ENCODE measurements at places on chromosomes 13 and 19.
A peak's percentile ranks its signal among the peaks of the same experiment; 100 is the strongest.

GRCh38 chr13:44300895-44301638 is 72.6 kb upstream of the SERP2 start:
- DNase-seq: peak; percentile 11

DNA sequence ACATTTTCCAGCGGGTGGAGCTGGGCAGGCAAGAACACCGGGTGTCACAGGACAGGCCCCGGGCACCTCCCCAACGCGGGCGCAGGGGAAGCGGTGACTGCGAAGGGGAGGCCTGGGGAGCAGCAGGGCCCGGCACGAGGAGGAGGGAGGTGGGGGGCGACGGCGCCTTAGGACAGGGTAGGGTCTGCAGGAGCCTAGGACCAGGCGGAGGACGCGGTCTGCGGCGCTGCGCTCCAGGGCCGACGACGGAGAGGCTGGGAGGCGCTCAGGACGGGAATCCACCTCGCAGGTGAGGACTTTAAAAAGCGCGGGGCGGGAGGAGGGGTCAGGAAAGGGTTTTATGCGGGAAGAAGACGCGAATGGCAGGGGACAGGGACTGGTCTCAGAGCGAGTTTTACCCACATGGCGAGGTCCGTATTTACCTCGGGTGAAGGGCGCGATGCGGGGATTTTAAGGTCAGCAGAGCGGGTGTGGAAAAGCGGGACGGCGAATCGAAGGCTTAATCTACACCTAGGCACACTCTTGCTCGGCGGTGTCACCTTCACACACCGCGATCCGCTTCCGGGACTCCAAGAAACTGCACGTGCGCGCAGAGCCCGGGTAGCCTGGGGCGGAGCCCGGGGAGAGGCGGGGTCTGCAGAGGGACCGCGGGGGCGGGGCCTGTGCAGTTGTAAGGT is 13.5 kb downstream of the ERVV-2 start:
- no peak for DNase-seq

GRCh38 chr13:106450991-106451390 is 84.5 kb downstream of the EFNB2 start:
- DNase-seq: no peak

DNA sequence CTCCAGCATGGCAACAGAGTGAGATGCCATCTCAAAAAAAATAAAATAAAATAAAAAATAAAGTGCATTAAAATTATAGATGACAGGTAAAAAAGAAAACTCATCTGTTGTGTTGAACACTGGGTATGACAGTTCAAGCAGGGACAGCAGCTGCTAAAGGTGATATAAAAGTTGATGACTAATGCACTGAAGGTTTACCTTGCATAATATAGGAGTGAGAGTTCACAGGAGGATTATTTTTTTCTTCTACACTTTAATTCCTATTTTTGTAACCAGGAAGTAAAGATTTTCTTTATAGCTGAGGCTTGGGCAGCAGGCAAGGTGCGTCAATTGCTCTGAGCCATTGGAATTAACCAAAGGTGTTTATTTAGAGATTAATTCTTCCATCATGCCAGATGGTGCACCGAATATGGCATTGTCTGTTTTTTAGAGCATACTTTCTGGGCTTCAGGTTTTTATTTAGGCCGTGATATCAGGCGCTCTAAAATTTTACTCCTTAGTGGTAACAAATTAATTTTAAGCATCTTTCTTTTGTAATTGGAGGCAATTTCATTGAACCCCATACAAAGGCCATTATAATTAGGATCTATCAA is 337.0 kb upstream of the SLC10A2 start:
- no peak for DNase-seq

- no peak for DNase-seq
Observed at GRCh38 chr19:46944918-46945628, 74.6 kb upstream of the NPAS1 start.

- no peak for DNase-seq
Observed at GRCh38 chr13:59948686-59949085, 215.0 kb downstream of the DIAPH3 start.

- no peak for DNase-seq
Observed at GRCh38 chr19:41323430-41324125, 13.6 kb downstream of the CCDC97 start.

DNA sequence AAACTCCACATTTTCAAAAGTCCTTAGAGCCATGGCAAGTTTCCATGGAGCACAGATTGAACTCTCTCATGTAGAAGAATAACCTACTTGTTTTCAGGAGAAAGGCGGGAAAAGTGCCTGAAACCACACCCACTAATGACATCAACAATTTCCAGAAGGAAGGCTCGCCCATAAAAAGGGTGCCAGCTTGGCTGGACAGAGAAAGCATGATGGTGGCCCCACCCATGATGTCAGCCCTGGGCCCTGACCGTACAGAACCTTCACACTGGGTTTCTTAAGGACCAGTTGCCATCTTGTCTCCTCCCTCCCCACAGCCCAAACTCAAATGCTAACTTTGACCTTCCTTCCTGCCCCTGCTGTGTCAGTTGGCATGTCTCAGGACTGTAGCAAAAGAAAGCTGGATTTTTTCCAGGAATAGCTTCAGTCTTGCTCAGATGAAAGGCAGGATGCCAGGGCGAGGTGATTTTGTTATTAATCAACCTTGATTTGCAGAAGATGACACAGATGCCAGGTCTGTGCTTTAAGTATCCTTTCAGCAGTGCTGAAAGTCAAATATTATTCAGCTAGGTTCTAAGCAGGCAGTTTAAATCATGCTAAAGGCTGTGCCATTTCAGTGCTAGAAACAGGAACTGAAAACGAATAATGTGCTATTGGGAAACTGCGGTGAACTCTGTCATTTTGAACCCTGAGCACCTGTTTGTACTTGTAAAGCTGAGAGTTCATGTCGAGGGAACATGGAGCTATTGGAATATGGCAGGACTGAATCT is 89.5 kb upstream of the RFC3 start:
- DNase-seq: no peak

- no peak for DNase-seq
Observed at GRCh38 chr13:93603043-93603442, 376.4 kb downstream of the GPC6 start.

- DNase-seq: peak; percentile 96
Observed at GRCh38 chr19:19900729-19901444, at the start of gene ZNF93. ZNF93 (plus strand) TSS chr19:19900946; CDS start chr19:19901089, 143 bp downstream.

DNA sequence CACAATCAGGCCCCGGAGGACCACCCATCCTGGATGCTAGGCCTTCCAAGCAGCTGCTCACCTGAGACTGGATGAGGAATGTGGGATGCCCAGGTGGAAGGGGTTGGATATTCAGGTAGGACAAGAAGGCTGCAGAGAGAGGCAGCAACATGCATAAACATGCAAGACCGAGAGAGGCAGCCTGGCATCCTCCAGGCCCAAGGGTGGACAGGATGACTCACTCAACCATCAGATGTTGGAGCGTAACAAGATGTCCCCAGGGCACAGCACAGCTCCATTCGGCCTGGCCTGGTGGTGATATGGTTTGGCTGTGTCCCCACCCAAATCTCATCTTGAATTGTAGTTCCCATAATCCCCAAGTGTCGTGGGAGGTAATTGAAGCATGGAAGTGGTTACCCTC is 10.0 kb upstream of the CABP5 start:
- no peak for DNase-seq

- DNase-seq: peak; percentile 51
Observed at GRCh38 chr13:30394751-30395191, 27.5 kb upstream of the UBE2L5 start.

GRCh38 chr13:28325022-28325421 is 169.9 kb downstream of the FLT1 start:
- DNase-seq: no peak

- no peak for DNase-seq
Observed at GRCh38 chr13:89878904-89879303, 1468.6 kb upstream of the MIR17HG start.

- peak; percentile 93 for DNase-seq
Observed at GRCh38 chr19:39401549-39402345, 4.9 kb upstream of the ZFP36 start.

- DNase-seq: peak; percentile 8
Observed at GRCh38 chr19:7970716-7971448, 27.4 kb upstream of the TIMM44 start.

DNA sequence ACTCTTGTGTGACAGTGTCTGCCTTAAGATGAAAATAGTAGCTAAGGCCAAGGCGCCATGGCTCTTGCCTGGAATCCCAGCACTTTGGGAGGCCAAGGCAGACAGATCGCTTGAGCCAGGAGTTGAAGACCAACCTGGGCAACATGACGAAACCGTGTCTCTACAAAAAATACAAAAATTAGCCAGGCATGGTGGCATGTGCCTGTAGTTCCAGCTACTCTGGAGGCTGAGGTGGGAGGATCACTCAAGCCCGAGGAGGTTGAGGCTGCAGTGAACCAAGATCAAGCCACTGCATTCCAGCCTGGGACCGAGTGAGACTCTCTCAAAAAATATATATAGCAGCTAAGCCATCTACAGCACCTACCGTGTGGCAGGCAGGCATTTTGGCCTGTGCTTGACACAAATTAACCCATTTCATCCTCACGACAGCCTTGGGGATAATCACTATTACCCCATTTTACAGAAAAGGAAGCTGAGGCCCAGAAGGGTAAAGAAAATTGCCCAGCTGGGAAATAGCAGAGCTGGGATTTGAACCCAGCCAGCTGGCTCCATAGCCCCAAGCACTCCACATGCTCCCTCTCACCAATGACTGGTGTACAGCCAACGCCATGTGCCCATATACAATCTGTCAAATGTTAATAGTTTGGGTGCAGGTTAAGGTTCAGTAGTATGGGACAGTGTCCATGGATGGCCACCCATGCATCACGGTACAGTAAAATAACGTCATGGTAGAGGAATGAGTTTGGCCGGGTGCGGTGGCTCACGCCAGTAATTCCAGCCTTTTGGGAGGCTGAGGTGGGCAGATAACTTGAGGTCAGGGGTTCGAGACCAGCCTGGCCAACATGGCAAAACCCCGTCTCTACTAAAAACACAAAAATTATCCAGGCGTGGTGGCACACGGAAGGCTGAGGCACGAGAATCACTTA is 3.1 kb downstream of the SLC1A5 start:
- DNase-seq: no peak

DNA sequence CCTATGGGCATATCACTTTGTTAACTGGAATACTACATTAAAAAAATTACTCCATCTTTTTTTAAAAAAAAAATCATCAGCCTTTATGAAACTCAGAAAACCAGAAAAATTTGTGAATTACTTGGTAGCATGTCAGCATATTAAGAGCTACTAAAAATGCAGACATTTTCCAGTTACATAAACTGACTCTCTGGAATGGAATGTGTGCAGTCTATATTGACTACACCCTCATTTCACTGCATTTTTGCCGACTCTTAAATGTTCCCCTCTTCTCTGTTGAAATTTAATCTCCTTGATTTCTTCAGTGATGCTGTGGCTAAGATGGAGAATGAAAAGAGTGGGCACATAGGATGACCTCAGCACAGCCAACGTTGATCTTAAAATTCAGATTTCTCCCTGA is 393.8 kb downstream of the ITGBL1 start:
- DNase-seq: no peak

DNA sequence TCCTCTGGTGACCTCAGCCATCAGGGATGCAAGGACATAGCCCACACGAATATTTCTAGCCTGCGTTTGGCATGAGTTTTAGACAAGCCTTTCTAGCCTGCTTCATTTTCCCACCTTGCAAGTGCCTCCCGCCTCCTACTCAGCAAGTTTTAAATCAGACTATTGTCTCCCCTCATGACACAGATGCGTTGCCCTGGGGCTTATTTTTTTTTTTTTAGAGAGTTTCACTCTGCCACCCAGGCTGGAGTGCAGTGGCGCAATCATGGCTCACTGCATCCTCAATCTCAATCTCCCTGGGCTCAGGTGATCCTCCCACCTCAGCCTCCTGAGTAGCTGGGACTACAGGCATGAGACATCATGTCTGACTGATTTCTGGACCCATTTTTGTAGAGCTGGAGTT is 14.6 kb downstream of the GJB2 start:
- DNase-seq: no peak

DNA sequence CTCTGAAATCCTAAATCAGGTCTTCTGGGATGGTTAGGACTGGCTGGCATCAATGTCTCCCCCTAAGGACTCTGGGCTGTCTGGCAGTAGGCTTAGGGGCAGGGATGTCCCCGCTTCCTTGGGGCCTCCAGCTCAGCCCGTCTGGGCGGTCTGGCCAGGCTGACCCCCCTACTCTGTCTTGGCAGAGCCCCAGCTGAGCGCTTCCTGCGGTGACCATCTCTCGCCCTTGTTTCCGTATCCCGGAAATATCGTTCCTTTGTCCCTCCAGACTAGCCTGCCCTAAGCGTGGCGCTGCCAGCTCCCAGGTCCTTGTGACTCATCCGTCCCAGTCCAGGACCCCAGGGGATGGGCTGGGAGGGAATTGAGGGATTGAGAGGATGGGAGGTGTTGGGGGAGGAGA is 11.3 kb downstream of the GTPBP3 start:
- no peak for DNase-seq

DNA sequence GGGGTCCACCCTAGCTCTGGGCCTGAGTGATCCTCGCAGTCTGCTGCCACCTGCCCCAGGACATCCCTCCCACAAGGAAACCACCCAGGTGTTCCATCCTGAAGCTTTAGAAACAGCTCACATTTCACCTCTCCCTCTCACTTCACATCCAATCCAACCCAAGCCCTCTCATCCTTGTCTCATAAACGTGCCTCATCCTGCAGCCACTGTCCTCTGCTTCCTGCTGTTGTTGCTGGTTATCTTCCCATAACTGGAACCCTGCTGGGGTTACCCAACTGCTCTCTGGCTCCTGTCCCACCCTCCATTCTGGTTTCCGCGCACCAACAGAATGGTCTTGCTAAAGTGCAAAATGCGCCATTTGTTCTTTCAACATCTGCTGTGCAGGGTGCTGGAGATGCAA is 59.7 kb upstream of the MTIF3 start:
- DNase-seq: no peak

DNA sequence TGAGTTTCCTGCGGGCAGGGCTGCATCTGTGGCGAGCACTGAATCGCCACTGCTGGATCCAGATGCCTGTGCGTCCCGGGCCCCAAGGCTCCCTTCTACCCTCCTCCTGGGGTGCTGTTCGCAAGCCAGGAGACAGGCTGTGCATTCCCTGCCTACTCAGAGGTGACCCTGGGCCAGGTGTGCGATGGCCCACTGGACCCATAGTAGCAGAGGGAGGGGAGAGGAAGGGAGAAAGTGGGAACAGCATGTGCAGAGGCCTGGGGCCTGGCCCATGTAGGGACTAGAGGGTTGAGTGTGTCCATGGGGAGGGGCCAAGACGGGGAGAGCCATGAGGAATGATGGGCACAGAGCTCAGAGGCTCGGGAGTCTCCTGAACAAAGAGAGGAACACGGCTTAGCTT is 27.3 kb downstream of the CARM1 start:
- no peak for DNase-seq

DNA sequence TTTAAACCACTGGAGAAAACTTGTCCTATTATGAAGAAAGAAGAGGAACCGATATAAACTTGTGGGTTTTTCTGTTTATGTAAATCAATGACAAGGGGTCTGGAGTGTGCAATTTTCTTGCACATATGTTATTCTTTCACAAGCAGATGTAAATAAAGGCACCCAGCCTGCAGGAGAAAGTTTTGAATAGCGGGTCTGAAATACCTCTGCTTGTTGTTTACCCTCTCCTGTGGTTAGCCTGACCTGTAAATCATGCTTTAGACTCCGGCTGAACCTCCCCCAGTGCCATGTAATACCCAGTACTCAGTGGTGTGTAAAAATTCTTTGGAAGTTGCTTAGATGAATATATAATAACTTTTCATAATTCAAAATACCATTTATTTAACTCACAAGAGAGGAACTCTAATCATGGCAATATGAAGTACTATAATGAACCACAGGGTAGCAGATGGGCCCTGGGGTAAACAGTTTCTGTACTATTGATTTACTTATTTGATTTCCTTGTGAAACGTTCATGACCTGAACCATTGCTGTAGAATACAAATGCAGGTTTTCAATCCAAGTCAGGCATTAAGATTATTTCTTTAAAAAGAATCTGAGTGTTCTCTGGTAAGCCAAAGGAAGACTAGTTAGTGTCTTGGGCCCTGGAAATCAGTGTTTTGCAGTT is 245.1 kb downstream of the LMO7 start:
- no peak for DNase-seq
